Myocyte (in vitro differentiated cells): ENCODE measurements at places on chromosomes 3 and 15.

DNA sequence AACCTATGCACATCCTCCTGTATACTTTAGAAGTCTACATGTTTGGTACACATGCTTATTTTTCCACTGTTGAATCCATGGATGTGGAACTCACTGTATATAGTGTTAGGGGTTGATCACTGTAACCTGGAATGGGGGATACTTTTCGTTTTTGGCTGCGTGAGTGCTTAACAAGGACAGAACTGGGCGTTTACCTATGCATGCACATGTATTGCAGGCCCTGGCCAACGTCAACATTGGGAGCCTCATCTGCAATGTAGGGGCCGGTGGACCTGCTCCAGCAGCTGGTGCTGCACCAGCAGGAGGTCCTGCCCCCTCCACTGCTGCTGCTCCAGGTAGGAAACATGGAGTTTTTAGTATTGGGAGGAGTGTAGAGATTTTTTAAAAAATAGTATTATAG, 2.3 kb downstream of the RPLP1 start:
- DNase-seq, result no peak

- DNase-seq, result no peak
Observed at GRCh38 chr15:28969511-28970085, 83.8 kb downstream of the APBA2 start.

DNA sequence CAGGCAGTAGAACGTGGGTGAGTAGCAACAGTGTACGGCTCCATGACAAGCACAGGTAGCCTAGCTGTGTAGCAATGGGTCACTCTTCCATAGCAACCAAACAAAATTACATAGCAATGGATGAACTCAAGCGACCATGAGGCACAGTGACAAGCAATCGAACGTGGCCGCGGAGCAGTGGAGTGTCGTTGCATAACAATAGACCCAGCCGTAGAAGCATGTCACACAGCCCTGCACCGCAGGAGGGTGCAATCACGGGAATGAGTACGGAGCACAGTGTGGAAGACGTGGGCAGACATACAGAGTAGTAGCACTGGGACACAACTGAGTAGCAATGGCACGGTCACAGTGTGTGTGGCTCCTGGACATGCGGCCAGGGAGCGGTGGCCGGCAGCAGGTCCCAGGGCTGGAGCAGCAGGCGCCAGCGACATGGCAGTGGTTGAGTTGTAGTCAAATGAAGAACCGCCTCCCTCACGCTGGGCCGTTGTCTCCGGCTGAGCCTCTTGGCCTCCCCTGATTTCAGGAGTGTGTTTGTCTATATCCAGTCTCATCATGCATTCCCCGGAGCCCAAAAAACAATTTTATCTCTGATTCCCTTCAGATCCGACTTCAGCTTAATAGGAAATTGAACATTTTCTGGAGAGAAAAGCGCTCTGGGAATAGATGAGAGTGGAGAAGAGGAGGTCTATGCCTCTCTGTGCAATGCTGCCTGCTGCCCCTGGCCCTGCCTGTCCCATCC, 64.1 kb downstream of the CCDC33 start:
- no peak for DNase-seq

DNA sequence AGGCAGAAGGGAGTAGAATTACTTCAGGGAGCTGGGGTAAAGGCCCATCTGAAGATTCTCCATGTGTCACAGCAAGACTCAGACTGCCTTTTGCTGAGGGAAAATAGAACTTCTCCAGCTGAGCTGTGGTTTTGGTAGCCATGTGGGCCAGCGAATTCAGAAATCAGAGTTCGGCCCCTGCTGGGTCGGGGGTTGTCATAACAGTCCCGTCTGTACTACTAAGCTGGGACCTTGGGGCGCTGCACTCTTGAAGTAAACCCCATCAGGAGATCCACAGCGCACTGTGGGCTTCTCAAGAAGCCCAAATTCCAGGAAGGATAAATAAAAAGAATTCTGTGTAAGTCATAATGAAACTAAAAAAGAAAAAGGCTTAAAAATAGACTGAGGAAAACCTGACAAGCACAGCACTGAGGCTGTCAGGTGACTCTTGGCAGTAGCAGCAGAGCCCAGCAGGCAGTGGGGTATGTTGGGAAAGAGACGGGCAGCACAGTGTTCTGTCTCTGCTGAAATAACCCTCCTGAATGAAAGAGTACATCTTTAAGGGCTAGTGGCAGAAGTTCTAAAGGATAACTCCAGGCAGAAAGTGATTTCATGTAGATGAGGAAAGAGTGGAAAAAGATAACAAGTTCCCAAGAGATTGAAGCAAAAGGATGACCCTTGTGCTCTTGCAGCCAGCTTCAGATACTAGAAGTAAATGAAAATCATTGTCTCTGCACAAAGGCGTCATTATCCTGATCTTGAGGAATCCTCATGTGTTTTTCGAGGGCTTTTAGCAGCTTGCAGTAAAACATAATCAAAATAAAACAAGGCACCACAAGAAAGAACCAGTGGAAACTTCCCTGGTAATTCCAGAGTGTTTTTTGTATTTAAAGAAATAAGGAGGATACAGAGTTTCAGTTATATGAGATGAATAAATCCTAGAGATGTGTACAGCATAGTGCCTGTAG, 74.5 kb downstream of the RAB7A start:
- DNase-seq, result no peak

DNA sequence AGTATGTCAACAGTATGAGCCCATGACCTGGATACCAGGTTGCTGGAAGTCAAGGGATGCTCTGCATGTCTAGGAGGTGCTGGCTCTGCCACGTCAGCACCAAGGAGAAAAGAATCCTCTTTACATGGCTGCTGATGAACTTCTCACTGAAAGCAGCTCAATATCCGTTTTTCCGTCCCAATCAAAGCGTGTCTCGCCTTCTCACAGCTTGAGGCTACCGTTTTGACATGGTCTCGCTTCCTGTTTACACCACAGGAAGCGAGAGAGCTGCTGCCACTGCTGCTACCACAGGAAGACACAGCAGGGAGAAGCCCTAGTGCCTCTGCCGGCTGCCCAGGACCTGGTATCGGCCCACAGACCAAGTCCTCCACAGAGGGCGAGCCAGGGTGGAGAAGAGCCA, 27.3 kb downstream of the STARD5 start:
- no peak for DNase-seq

GRCh38 chr3:63353383-63353782, 75.3 kb downstream of the SYNPR start:
- peak; percentile 7 for DNase-seq

DNA sequence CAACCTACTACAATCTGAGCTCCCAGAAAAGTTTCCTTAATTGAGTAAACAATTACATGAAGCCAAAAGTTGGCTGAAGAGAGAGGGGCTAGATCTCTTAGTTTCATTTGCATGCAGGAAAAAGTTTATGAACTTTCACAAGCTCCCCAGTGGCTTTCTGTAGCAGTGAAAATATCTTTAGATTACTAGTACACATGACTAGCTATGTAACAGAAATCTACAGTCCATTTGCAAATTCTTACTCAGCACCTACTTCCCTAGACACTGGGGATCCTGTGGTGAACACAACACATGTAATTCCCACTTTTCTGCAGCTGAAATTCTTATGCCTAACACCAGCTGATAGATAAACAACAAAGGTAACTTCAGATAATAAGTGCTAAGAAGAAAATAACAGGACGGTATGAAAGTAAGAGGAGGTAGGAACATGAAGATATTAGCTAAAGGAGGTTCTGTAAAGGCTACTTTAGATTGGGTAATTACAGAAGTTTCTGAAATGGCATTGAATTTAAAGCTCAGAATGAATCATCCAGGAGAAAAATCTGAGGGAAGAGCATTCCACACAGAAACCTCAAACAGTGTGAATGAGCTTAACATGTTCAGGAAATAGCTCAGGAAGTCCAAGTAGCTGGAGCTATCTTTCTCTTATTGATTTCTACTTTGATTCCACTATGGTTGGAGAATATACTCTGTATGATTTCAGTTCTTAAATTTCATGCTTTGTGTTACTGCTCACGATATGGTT, 204.8 kb downstream of the MAGI1 start:
- DNase-seq, result no peak

- no peak for DNase-seq
Observed at GRCh38 chr3:134606033-134607025, 44.5 kb downstream of the KY start.

DNA sequence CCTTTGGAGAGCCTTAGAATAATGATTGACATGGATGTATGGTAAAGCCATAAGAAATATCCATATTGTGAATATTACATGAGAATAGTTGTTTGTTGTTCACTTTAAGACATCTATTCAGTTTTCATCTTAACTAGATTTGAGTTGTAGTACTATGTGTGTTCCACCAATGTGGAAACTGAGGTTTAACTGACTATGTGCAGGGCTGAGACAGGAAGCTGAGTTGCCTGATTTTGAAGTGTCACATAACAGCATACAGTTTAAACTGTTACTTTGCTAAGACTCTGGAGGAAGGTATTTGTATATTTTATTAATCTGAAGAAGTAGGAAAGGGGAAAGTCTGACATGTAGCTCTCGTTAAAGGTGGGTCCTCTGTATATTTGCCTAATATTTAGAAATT, 2.1 kb downstream of the ECT2 start:
- DNase-seq, result no peak

DNA sequence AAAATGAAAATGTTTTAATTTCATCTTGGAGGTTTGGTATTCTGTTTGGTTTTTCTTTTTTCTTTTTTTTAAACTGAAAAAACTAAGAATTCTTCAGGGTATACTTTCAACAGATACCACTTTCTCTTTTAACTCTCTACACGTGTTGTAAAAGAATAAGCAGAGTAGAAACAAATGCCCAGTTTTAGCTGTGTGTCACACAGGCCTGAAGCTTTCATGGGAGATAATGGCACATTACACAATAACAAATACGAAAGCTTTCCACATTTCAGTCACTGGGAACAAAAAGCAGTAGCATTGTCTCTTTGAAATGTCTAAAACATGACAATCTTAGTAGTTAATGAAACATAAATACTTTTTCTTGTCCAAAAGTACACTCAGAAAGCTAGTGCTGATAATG, 818.5 kb downstream of the TBL1XR1 start:
- DNase-seq, result no peak

DNA sequence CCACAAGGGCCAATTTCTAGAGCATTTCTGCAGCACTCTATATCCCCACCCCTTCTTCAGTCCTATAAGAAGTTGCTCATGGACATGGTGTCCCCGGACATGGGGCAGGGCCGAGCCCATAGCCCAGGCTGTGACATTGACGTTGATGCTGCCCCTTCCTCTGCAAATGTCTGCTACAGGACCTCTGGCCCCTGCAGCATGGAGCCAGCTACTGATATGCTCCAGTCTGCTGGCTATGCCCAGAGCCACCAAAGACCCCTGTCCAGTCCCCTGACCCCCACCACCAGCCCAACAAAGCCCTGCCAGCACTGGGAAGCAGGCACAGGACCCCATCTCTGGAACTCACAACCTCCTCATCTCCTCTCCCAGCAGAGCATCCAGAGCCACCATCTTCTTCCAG, 120.1 kb upstream of the SMAD3 start:
- DNase-seq, result no peak

DNA sequence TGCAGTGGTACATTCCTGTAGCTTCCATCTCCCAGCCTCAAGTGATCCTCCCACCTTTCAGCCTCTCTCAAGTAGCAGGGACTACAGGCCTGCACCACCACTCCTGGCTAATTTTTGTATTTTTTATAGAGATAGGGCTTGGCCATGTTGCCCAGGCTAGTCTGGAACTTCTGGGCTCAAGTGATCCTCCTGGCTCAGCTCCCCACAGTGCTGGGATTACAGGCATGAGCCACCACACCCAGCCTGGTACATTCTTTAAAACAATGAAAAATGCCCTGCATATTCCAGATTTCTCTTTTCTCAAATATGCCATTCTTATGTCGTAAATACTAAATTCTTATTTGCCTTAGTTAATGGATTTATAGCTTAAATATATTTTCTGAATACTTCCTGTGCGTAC, 581.4 kb downstream of the MECOM start:
- peak; percentile 44 for DNase-seq

GRCh38 chr3:143973259-143974021, 1.8 kb downstream of the DIPK2A start:
- DNase-seq, result peak; percentile 89

GRCh38 chr3:45123581-45124269, 22.5 kb downstream of the CDCP1 start:
- DNase-seq, result peak; percentile 97

DNA sequence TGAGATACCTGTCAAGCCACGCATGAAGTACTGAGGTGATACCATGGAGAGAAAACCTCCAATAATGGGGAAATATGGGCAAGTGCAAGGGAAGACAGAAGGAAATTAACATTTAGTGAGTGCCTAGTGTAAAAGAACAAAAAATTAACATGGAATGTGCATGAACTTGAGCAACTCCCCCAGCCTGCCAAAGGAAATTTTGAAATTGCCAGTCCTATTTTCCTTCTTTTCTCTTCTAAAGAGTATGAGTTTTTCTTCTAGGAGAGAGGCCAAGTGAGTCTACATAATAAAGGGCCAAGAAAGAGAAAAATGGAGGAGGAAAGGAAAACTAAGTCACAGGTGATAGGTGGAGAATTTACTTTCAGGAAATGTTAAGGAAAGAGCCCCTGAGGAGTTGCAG, 602.4 kb upstream of the MDFIC2 start:
- DNase-seq, result no peak

GRCh38 chr3:73874606-73875369, 250.0 kb upstream of the PDZRN3 start:
- DNase-seq, result no peak

DNA sequence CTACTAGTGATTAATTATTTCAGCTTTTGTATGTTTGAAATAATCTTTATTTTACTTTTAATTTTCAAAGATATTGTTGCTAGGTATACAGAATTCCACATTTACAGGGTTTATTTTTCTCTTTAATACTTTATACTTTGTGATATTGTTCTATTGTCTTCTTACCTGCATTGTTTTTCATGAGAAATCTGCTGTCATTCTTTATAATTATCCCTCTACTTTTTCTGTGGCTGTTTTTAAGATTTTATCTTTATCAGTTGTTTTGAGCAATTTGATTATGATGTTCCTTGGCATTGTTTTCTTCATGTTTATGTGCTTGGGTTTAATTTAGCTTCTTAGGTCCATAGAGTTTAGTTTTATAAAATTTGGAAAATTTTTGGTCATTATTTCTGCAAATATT, 168.6 kb downstream of the DTWD1 start:
- DNase-seq, result no peak

DNA sequence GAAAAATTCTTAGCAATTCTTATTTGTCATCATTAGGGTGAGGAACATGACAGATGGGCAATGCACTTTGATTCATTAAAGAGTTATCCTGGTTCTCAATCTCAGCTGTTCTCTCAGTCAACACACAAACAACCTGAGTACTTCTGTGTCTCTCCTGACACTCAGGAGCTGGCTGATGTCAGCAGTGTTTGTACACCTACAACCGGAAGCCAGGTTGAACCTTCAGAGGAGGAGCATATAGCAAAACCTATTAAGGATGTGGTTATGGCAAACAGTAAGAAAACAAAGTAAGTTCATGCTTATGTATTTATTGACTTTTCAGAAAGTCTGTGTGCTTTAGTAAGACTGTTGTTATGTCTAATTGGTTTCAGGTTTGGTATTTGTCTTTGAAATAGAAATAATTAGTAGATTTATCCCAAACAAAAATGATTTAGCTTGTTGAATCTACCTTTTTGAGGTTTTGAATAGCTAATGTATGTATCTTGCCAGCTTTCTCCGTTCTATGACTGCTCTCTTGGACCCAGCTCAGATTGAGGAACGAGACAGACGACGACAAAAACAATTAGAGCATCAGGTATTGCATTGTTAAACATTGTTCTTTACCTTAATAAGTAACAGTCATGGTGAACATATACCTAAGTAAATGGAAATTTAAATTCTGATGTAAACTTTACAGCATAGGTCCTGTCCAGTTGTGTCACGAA, 36.6 kb downstream of the CCDC66 start:
- no peak for DNase-seq

- DNase-seq, result no peak
Observed at GRCh38 chr15:28080386-28080785, 18.7 kb downstream of the OCA2 start.

- no peak for DNase-seq
Observed at GRCh38 chr3:10715886-10716285, 100.1 kb upstream of the SLC6A11 start.
